Fibroblast of the aortic adventitia (primary cell): ENCODE measurements at places on chromosomes 3 and 15. TPM values are rescaled to one million over a fixed set of nuclear protein-coding genes. Genes with fewer than 3 reads are reported as not detected.

GRCh38 chr15:33959844-33960548 is 8.3 kb upstream of the CHRM5 start:
- no peak for DNase-seq

The SLC9A9 gene
- 23.8 and 32.8 TPM in 2 replicates for total RNA-seq

The CTXN2 gene
- not detected in 2 replicates for total RNA-seq

The SOX14 gene
- not detected in 2 replicates for total RNA-seq

DNA sequence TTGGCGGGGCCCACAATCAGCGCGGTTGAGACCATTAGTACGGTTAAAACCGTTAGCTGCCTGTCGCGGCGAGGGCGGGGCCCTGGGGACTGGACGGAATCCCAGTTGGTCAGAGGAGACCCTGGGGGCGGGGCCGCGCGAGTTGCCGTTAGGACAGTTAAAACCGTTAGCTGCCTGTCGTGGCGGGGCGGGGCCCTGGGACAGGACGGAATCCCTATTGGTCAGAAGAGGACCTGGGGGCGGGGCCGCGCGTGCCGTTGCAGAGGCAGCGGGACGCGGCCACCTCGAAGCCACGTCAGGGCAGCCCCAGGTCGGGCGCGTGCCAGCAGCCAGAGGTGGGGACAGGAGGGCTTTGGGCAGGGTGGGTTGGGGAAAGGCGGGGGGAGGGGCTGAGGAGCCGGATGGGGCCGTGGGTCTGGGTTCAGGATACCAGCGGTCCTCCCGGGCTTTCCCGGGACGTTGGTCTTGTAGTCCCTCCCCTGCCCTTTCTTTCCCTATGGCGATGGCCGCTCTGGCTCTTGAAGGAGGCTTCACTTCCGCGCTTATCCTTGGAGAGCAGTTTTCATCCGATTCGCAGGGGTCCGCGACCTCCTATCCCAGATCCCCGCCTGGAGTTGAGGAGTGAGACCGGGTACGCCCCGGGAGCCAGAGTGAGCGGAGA is 28.0 kb downstream of the KLHDC8B start:
- DNase-seq: peak; percentile 64

GRCh38 chr15:62165793-62166375 is 799 bp upstream of the C2CD4B start:
- peak; percentile 36 for DNase-seq
